Naive thymus-derived CD8-positive, alpha-beta T cell (primary cell): ENCODE measurements at places on chromosomes 2 and 18.

DNA sequence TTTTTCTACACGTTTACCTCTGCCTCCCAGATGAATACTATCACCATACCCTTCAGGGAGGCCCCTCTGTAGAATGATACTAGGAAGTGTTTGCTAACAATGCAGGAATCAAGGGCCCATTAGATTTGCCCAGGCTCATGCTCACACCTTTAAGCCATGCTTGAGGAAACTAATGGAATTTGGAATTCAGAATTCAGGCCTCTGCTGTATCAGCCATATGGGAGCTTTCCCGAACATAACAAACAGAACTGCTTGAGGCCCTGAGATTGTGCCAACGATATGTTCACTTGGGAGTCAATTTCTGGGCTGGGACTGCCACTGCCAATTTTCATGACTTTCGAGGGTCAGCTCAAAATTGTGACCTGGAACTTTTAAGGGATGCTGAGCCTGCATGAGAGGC, 282.5 kb downstream of the CLIP4 start:
- no peak for DNase-seq

DNA sequence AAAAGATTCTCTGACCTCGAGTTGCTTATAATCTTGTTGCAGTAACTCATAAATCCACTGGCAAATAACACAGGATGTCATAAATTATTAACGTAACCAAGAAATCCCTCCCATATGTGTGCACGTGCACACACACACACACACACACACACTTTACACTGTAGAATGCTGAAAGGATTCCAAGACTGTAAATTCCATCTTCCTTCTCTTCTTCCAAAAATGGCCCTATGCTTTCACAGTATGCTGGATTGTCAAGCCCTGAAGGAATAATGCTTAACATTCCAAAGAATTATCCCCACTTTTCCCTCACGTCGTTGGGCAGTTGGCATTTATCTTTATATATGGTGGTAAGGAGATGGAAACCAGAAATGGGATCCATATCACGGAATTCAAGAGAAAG, 117.5 kb upstream of the CRIM1 start:
- no peak for DNase-seq

- DNase-seq = no peak
These were observed 368.0 kb upstream of the DLGAP1 start for GRCh38 chr18:4823091-4823490.

- no peak for DNase-seq
These were observed 981 bp downstream of the C2orf66 start for GRCh38 chr2:196808083-196808665.

GRCh38 chr2:19358242-19359020, at the start of gene OSR1:
TSS of gene OSR1 (minus strand) at chr2:19358623. CDS start at chr2:19353805, 4,818 bp downstream.
- no peak for DNase-seq

DNA sequence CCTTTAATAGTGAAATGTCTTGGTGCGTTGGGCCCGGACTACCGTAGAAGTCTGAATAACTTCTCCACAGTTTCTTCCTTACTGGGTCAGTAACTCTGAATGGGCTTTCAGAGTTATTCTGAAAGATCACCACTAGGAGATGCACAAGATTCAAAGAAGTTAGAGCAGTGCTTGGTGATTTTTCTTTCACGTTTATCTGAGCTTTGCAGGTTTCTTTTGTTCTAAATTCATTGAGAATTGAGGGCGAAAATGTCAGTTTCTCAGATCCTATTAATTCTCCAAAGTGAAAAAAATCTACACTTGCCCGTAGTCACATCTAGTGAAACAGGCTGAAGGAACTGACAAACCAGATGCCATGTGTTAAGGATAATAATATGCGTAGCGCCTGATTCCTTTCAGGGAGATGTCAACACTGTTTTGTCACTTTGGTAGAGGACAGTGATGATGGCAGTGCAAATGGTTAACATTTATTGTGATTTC, 70.1 kb downstream of the QPCT start:
- no peak for DNase-seq

DNA sequence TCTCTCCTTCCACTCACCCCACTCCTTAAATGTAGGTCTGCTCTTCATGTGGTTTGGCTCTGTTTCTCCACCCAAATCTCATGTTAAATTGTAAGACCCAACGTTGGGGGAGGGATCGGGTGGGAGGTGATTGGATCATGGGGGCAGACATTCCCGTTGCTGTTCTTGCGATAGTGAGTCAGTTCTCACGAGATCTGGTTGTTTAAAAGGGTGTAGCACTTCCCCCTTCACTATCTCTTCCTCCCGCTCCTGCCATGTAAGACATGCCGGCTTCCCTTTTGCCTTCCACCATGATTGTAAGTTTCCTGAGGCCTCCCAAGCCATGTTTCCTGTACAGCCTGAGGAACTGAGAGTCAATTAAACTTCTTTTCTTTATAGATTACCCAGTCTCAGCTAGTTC, 1044.5 kb upstream of the POU3F3 start:
- DNase-seq = no peak

DNA sequence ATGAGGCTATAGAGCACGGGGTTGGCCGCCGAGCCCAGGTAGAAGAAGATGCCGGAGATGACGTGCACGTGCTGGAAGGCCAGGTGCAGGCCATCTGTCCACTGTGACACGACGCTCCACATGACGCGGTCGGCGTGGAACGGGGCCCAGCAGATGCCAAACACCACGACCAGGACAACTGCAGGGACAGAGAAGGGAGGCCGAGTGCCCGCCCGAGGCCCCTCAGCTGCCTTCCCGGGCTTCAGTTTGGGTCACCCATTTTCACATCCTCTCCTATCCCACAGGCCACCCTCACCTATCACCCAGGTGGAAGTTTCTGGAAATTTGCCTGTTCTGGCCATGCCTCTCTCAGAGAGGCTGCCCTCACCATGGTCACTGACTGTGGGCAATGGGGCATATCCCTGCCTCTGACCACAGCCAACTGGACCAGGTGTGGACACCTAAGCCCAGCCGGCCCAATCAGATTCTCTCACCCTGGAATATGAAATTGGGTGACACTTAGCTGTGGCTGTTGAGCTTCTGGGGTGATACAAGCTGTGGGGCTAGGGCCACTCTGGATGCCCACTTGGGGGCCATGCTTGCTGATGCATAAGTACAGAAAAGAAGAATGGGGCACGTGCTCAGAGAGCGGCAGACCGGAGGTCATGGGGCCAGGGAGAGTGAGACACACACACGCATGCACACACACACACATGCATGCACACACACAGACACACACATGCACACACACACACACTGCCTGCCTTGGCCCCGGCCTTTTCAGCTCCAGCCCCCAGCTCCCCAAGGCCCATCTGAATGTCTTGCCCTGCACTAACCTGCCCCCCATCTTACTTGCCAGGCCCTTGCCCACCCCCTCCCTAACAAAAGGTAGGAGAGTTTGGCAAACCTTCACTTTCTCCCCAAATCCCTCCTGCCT, 4.7 kb downstream of the NMUR1 start:
- DNase-seq = no peak

- DNase-seq = no peak
These were observed 475 bp upstream of the TWIST2 start for GRCh38 chr2:238847419-238847801.

DNA sequence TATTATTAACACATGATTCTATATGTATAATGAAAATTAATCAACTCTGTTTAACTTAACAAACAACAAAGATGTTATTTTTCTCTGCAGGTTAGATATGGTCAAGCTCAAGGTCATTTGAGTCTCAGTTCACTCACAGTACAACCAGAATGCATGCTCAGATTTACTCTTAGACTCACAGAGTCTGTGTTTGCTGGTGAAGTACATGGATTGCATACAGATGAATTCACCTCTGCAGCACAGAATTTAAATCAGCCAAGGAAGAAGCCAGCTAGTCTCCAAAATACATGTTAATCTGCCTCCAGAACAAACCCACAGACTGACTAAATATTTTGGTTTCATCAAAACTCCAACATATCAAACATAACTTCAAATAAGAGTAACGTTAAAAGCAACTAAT, 424.5 kb downstream of the RAD51AP2 start:
- DNase-seq = no peak

DNA sequence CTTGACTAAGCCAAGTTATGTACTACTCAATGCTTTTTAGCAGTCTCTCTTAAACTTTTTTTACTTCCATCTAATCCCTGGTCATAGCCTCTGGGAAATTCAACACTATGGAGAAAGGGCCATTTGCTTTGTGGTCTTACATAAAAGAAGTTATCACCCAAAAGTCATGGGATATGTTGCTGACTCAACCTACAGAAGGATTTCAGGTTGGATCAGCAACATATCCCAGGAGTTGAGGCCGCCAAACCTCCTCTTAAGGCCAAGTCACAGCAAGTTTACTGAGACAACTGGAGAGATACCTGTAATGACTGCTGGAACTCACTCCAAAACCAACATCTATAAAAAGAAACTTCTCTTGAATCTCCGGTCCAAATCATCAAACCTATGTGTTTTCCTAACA, 141.1 kb downstream of the IRS1 start:
- no peak for DNase-seq

DNA sequence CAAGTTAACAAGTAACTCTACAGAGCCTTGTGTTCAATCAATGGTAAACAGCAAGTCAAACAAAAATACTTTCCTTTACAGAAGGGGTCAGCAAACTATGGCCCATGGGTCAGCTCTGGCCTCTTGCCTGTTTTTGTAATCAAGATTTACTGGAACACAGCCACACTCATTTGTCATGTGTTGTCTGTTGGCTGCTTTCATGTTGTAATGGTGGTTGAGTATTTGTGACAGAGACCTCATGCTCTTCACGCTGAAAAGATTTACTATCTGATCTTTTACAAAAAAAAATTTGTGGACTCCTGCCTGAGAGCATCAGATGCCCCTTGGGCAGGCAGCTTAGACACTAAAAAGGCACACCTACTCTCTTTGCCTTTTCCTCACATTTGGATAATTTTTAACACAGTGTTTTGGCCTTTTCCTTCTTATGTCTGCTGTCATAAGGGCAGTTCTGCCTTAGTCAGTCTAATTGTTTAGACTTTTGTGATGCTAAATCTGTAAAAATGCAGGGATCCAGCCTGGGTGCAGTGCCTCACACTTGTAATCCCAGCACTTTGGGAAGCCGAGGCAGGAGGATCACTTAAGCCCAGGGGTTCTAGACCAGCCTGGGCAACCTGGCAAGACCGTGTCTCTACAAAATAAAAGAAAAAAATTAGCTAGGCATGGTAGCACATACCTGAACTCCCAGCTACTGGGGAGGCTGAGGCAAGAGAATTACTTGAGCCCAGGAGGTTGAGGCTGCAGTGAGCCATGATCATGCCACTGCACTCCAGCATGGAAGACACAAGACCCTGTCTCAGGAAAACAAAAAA, 18.3 kb downstream of the IL1B start:
- no peak for DNase-seq
